NCI-H2227 treated with DMSO at 0.1 percent for 48 hours (cell line): ENCODE measurements at places on chromosomes 3 and 15.

DNA sequence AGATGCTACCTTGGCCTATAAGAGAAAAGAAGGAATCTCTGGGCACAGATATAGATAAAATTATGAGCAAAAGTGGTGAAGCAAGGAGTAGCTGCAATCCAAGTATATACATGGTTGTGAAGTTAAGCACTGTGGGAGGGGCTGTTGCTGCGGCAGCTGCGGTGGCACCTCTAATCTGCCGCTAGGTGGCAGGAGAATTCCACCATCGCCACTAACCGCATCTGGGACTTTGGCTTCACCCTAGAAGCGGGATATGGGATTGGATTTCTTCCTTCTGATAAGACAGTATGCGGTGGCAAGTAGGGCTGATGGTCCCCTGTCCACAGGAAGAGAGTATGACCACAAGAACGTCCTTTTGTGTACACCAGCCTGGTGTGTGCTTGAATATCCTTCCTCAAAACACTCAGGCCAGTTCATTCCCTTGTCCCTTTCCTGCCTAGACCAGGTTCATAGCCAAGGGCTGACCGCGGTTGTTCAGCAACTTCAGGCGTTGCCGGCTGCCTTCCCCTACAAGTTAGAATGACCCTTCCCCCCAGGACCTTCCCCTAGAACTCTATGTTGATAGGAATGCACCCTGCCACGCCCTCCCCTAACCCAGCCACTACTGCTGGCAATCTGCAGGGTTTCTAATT lies 5.1 kb downstream of the MAGEL2 start:
- DNase-seq: peak; percentile 60

- no peak for DNase-seq
Measured at GRCh38 chr3:102132370-102132769, 283.1 kb downstream of the NFKBIZ start.

- peak; percentile 47 for DNase-seq
Measured at GRCh38 chr3:126654571-126655383, at the start of gene TXNRD3. Gene TXNRD3, minus strand, starts transcription at chr3:126655124.

GRCh38 chr3:117170094-117170493 lies 460.5 kb downstream of the TUSC7 start:
- no peak for DNase-seq

DNA sequence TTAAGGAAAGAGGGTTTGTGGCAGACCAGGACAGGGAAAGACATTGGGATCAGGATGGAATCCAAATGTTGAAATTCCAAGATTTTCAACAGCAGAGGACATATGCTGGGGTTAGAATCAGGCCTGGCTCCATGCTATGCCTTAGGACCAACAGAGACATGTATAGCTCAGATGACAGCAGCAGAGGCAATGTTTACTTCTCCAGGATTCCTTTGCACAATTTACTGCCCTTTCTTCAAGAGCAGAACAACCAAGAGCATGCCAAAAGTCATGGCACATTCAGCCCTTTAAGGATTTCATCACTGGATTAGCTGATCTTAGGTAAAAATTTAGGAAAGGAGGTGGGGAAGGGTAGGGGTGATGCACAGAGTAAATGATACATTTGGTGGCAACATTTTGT lies 69.6 kb upstream of the GSK3B start:
- DNase-seq: no peak

DNA sequence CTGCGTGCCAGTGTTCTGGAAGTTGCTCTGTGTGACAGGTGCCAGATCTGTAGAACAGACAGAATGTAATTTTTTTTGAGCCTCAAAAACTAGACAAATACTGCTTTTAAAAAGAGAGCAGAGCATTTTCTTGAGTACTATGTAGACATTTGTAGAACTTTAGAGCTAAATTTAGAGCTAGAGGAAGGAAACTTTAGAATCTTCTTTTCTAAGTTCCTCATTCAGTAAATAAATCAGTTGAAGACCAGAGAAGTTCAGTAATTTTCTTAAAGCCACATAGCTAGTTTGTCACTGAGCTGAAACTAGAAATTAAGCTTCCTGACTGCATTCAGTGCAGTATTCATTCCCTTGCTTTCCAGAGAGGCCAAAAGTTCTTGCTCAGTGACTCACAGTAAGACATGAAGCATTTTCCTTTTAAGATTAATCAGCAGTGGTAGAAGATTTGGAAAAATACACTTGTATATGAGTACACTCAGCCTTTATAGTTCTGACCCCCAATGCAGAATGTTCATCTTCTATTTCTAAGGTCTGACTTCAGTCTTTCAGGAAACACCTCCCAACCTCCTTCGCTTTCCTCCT lies 83.6 kb upstream of the TSEN2 start:
- DNase-seq: no peak
